ENCODE measurements at places on chromosomes 11 and 22.

- no peak for DNase-seq
Measured at GRCh38 chr11:113059548-113059947, 98.3 kb downstream of the NCAM1 start.

- no peak for DNase-seq
Measured at GRCh38 chr11:46240861-46241260, 36.6 kb upstream of the CREB3L1 start.

DNA sequence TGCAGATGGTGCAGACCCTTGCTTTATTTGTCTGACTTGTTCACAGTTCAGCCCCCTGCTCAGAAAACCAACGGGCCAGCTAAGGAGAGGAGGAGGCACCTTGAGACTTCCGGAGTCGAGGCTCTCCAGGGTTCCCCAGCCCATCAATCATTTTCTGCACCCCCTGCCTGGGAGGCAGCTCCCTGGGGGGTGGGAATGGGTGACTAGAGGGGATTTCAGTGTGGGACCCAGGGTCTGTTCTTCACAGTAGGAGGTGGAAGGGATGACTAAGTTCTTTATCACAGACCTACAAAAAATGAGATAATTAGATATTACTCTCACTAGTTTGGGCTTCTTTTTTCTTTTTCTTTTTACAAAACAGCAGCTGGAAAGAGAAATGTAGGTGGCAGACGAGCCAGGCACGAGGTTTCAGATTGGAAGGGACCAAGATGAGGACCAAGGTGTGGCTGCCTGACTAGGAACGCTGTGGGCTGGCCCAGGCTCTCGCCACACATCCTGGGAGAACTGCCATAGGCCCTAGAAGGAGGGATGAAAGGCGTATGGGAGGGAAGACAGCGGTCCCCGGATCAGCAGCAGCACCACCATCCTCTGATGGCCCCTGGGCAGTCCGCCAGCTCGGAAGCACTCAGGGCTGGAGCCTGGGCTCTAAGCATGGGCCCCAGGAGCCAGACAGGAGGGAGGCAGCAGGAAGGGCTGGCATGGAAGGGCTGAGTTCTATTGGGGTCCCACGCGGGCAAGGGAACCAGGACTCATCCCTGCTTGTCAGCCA, 14.2 kb downstream of the TXN2 start:
- DNase-seq, result no peak

DNA sequence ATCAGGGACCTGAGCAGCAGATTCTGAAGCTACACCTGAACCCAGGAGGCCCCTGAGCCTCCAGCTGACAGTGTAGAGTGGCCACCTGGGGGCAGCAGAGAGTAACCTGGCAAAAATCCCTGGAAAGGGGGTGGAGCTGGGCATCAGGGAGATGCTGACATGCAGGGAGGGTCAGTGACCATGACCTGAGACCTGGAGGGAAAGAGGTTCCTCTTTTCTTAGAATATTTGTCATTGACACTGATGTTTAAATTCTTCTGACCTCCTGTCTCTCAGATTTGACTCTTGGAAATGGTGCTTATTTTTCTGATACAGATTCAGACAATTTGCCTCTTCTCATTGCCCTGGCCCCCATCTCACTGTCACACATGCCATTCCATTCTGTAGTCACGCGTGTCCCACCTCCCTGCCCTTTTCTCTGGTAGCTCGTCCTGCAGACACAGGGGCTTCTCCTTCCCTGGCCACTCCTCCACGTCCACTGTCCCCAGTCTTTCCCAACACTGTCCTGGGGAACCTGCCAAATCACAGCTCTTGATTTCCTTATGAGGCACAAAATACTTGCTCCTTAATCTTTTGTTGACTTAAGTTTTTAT, 117.2 kb upstream of the IGLL5 start:
- peak; percentile 47 for DNase-seq

- DNase-seq, result no peak
Measured at GRCh38 chr11:123474994-123475393, 44.9 kb downstream of the GRAMD1B start.

- DNase-seq, result peak; percentile 70
Measured at GRCh38 chr11:77171885-77172665, 44.0 kb downstream of the MYO7A start.

DNA sequence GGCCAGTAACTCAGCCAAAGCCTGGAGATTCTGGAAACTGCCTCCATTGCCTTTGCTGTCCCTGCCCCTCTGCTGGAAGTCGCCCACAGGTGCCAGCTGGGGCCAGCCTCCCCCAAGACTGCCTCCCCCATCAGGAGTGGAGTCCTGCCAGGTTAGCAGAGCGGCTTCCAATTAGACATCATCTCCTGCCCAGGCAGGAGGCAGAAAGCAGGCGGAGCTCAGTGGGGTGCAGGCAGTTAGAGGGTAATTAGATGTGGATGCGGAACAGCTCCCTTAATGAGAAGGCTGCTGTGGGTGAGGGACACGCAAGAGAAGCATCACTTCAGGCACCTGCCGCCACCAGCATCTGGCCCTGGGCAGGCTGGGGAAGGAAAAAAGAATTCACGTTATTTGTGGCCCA, 90.9 kb upstream of the TP53I11 start:
- no peak for DNase-seq

DNA sequence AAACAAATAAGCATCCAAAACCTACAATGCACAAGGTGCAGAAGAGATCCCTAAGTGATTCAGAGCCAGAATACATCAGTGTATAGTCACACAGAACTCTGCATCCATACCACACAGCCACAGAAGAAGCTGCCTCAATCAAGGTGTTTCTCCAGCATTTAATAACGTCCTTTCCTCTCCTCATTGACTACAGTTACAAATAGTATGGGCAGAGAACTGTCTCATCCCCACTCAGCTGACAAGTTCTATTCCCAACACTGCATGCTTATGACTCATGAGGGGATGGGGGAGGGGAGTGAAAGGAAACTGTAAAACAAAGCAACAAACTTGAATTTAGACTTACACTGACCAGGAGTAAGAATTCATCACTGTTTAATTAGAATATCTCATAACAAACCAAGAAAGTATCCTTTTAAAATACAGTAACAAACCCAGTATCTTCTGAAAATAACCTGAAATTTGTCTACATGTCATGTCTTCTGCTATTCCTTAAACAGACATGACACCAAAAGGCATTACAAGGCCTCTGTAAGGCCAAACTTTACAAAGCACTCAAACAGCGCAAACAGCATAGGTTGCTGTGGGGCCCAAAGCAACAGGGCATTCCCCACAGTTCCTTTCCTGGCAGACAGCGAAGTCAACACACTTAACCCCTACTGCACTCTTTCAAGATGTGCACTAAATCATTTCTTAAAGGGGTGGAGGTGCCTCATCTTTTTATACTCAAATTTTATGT, 29.3 kb downstream of the CELF1 start:
- no peak for DNase-seq

GRCh38 chr22:47567126-47568090, 805.0 kb downstream of the TBC1D22A start:
- no peak for DNase-seq

All from kidney (tissue), 22 donors.